Fibroblast of skin of right quadriceps (primary cell): ENCODE measurements at places on chromosomes 13 and 19.

DNA sequence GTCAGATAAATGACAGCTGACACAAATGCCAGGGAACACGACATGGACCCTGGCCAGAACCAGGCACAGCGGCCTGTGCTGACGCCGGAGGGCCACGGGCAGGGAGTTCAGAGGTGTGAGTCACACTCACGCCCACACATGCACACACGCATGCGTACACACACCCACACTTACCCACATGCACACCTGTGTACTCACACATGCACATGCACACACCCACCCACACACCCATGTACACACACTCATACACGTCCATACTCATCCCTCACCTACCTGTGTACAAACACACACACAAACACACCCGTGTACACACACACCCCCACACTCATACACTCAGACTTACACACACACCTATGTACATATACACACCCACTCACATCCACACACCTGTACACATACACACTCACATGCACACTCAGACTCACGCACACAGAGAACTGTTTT is 40.4 kb downstream of the MLLT1 start:
- DNase-seq, result no peak

GRCh38 chr13:93559718-93560117 is 333.1 kb downstream of the GPC6 start:
- peak; percentile 81 for DNase-seq

DNA sequence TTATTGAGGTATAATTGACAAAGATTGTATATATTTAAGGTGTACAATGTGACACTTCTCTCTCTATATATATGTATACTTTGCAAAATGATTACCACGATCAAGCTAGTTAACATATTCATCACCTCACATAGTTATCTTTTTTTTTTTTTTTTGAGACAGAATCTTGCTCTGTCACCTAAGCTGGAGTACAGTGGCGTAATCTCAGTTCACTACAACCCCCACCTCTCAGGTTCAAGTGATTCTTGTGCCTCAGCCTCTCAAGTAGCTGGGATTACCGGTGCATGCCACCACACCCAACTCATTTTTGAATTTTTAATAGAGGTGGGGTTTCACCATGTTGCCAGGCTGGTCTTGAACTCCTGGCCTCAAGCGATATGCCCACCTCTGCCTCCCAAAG is 3.7 kb downstream of the ZSCAN4 start:
- DNase-seq, result no peak

DNA sequence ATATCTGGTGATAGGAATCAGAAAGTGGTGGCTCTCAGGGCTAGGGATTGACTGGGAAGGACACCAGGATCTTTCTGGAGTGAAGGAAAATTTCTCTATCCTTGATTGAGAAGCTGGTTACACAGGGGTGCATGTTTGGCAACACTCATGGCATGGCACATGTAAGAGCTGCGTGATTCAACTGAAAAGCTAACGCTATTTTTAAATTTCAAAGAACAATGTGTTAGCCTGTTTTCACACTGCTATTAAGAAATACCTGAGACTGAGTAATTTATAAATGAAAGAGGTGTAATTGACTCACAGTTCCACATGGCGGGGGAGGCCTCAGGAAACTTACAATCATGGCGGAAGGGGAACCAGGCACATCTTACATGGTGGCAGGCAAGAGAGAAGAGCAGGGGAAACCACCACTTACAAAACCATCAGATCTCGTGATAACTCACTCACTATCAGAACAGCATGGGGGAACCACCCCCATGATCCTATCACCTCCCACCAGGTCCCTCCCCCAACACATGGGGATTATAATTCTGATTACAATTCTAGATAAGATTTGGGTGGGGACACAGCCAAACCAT is 7.4 kb downstream of the SIGLEC8 start:
- no peak for DNase-seq

GRCh38 chr19:56152644-56153043 is 11.6 kb downstream of the ZNF444 start:
- DNase-seq, result no peak
